ENCODE measurements at places on chromosomes 4 and X.

GRCh38 chr4:65023081-65023480 lies 613.8 kb upstream of the TECRL start:
- DNase-seq: no peak

GRCh38 chrX:41092776-41093175 lies 7.5 kb downstream of the USP9X start:
- no peak for DNase-seq

DNA sequence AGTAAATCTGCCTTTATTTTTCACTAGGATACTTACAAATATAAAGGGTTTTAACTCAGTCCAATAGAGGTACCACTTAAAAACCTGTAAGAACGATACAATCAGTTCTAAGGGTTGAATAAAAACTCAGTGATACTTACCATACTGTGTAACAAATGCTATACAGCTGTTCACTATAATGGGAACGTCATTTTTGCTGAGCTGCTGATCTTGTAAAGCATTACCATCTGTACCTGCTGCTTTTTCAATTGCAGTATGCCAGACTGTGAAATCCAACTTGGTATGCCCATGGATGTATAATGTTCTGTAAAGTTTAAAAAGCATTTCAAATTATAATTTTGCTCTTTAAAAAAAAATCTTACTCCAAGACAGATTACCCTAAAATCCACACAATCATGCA lies 111.2 kb downstream of the ARAP2 start:
- peak; percentile 21 for DNase-seq

DNA sequence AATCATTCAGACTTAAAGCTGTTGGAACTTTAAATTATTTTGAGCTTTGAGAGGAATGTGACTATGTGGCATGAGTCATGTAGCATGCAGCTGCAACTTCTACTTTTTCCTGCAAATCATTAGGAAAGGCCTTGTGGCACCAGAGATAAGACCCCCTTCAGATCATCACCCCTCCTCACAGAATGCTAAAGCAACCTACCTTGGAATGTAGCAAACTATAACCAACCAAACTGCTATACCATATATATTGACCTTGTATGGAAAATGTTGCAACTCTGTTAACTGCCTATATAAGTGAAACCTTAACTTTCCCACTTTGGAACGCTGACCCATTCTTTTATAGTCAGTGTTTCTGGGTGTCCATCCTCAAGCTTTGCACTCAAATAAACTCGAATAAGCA lies 32.0 kb downstream of the ATXN3L start:
- no peak for DNase-seq

GRCh38 chr4:188372058-188372457 lies 232.8 kb downstream of the TRIML1 start:
- no peak for DNase-seq

DNA sequence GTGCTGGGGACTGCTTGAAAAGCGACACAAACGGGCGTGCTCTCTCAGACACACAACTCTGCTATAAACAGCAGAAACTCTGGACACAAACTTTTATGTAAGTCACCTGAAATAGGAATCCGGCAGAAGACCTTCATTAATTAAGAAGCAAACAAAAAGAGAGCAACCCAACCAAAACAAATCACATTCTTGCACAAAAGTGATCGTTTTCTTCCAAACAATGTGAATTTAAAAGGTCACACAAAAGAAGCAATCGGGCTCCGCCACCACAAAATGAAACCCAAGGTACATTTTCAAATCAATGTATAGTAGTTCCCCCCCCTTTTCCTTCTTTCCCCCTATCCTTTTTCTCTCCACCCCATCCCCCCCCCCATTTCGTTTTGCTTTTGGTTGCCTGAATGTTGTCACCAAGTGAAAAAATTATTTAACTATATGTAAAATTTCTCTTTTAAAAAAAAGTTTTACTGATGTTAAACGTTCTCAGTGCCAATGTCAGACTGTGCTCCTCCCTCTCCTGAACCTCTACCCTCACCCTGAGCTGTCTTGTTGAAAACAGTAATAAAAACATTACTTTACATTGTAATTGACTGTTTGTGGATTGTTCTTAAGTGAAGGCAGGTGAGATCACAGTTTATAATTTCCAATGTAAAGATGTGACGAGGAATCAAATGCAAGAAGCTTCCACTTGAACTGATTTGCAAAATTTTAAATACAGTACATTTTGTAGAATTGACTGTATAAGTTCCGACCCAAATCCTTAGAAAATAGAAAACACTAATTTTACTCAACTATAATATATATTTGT lies 2.4 kb downstream of the MAB21L2 start:
- DNase-seq: no peak

GRCh38 chrX:135520022-135520552 lies 373 bp upstream of the INTS6L start:
- DNase-seq: no peak

Measured in NCI-H1694 (cell line).